ENCODE measurements at places on chromosomes 16 and 17. TPM values are rescaled to one million over a fixed set of nuclear protein-coding genes. Genes with fewer than 3 reads are reported as not detected.
A peak's percentile ranks its signal among the peaks of the same experiment; 100 is the strongest.

GPRC5C gene
- 1.2 TPM for total RNA-seq

CA5A gene
- total RNA-seq, result not detected

DNA sequence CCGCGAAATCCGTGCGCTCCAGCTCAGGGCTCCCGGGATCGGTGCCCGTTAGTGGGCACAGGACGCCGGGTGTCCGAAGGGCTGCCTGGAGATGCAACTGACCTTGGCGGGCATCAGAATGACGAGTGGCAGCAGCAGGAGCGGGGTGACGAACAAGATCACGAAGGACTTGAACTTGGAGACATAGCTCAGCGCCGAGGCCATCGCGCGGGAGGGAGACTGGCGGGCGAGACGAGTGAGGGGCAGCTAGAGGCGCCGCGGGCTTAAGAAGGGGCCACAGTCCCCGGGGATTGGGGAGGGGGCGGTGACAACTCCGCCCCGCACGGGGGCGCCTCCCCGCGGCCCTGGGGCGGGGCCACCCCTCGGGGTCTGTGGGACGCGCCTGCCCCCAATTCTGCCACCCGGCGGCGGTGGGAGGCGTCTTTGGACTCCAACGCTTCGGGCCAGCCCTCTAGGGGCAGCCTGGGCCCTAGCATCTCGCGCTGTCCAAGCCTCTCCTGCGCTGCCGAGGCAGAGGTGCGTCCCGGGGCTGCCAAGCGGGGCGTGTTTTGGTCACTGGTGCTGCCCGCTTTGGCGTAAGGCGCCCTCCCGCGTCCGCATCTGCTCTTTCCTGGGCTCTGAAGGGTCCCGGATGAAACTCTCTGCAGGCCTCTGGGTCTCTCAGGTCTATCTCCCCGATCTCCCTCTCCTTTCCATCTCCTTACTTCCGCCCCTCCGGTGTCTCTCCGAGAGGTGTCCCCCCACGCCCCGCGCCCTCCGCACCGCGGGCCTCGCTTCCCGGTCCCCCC, at the start of gene SLC13A5:
Gene SLC13A5, minus strand, starts transcription at position 240 of the 788 bp plus-strand sequence. Its CDS starts 36 bp downstream, at position 204.
- DNase-seq, result peak; percentile 36

SOX15 gene
- total RNA-seq, result not detected

TRAPPC1 gene
- 143 TPM for total RNA-seq

DNA sequence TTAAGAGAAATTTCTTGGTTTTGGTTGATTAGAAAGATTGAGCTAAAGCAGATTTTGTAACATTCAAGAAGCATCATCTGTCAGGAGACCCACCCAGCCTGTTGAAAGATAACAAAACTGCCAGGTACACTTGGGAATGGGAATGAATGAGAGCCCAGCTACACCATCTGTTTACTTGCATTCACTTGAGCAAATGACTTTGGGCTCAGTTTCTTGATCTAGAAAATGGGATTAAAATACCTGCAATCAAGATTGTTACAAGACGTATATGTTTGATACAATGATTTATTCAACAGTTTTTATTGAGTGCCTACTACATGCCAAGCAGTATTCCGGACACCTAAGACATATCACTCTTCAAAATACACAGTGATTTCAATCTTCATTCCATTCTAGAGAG, 76.3 kb upstream of the HAS3 start:
- DNase-seq, result no peak

- no peak for DNase-seq
Measured at GRCh38 chr16:68793401-68793857, 49.9 kb upstream of the TANGO6 start.

GRCh38 chr16:12087901-12088421, 111.4 kb downstream of the SNX29 start:
- peak; percentile 67 for DNase-seq

DPEP2 gene
- total RNA-seq, result 2.9 TPM

DNA sequence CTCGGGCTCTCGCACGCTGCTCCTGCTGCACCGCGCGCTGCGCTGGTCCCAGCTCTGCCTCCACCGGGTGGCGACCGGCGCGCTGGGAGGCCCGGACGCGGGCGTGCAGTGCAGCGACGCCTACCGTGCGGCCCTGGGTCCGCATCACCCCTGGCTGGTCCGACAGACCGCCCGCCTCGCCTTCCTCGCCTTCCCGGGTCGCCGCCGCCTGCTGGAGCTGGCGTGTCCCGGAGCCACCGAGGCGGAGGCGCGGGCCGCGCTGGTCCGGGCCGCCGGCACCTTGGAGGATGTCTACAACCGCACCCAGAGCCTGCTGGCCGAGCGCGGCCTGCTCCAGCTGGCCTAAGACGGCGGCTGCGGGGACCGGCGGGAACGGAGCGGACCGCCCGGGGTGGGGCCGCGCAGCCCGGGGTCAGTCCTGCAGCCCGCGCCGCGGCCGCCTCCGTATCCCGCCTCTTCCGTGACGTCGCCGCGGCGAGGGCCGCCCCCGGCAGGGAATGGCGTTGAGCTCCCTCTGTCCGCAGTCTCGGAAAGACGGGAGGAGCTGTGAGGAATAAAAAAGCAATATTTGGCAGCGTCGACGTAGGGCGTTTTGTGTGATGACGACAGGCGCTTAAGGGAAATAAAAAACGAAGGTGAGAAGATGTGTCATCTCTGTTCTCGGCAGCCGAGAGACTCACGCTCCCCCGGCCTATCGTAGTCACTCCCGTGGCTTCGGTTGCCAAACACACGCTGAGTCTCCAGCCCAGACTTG, 1.4 kb downstream of the GLTPD2 start:
- peak; percentile 89 for DNase-seq

Data from activated CD8-positive, alpha-beta T cell treated with anti-CD3 and anti-CD28 coated beads for 36 hours (primary cell).